ENCODE measurements at places on chromosomes 16 and 17.

GRCh38 chr17:77696721-77697460, 261.6 kb upstream of the TNRC6C start:
- DNase-seq = no peak

DNA sequence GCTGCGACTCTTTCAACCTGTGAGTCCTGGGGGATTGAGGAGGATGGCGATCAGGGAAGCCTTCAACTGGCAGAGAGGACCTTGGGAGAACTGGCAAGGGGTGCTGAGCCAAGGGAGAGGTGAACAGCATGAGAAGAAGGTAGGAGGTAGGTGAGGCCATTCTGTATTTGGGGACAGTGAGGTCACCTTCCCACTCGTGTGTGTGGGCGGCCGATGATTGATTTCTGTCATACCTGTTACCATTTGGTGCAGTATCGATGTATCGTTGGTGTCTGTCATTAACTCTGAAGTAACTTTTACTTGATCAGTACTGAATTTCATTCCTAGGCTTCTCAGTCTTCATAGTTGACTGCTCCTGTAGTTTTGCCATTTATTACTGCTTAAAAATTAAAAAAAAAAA, 3.8 kb downstream of the ARSG start:
- peak; percentile 35 for DNase-seq

GRCh38 chr16:85190572-85190971, 78.3 kb upstream of the CIBAR2 start:
- DNase-seq = no peak

- no peak for DNase-seq
Observed at GRCh38 chr17:48052956-48053757, 5.0 kb downstream of the NFE2L1 start.

DNA sequence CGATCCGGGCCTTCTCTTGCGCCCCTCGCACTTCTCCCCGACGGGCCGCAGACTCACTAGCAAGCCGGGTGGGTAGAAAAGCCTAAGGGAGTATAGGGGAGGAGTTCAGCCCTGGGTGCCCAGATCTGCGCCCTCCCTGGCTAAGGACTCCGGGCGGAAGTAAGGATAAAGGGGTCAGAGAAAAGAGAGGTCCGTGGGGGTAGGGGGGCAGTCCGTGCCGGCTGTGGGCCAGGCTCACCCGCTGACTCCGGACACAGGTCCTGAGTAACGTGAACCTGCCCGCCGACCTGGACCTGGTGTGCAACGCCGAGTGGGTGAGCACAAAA, 1.8 kb downstream of the NAGS start:
- no peak for DNase-seq

DNA sequence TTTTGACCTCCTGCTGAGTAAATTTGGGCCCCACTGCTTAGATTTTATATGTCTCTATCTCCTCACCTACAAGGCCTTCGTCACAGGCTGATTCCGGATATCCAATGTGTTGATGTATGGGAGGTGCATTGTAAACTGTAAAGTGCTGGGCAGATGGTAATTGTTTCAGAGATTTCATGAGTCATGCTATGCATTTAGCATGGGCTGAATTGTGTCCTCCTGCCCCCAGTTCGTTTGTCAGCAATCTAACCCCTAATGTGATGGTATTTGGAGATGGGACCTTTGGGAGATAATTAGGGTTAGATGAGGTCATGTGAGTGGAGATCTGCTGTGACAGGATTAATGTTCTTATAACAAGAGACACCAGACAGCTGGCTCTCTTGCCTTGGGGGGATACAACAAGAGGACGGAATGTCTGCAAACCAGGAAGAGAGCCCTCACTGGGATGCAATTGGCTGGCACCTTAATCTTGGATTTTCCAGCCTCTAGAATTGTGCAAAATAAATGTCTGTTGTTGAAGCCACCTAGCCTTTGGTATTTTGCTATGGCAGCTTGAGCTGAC, 101.8 kb upstream of the NLRP1 start:
- DNase-seq = no peak

- DNase-seq = no peak
Observed at GRCh38 chr16:11681556-11681955, 13.3 kb downstream of the SNN start.

- DNase-seq = no peak
Observed at GRCh38 chr17:17295141-17295540, 8.0 kb upstream of the NT5M start.

- DNase-seq = no peak
Observed at GRCh38 chr17:77227461-77228240, 86.9 kb downstream of the SEC14L1 start.

DNA sequence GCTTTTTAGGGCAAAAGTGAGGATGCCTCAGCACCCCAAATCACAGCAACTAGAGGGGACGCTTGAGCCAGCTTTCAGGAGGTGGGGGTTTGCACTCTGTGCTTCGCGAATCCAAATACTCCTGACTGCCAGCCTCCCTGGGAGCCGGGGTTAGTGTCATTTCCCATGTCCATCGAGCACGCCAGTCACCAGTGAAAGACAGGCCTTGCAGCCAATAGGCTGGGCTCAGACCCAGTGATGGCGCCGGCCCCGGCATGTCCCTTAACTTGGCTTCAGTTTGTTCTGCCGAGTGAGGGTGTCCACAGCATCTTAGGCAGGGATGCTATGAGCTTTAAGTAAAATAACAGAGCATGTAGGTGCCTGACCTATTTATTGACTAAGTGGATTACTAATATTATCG, 50.9 kb upstream of the CDC42EP4 start:
- no peak for DNase-seq

DNA sequence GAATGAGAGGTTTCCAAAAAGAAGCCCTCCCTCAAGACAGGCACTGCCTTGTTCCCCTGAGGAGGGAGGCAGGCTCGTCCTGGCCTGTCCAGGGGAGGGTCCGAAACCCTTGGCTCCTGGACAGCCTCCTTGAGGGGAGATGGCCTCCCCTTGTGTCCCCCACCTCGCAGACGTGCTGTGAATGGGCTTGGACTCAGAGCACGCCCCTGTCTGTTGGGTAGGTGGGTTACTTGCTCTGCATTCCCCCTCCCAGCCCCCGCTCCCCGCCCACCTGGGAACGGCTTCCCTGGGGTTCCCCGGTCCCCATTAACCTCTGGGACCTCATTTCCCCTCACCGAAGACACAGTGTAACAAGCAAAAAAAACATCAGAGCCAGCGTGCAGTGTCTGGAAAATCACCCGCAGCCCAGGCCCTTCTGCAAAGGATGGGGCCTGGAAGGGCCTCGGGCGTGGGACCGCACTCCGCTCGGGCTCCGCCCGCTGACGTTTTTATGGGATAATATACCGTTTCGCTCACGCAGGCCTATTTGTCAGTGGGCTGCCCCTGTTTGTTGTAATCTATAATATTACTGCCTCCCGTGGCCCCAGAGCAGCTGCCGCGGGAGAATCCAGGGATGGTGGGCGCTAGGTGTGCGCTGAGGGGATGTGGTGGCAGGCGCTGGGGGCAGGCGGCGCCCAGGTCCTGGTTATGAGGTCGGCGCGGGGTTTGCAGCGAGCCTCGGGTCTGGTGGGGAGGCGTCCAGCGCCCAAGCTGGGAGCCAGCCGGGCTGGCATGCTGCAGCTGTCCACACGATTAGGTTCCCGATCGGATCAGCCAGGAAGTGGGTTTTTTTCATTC, 11.1 kb downstream of the BAHCC1 start:
- no peak for DNase-seq

- DNase-seq = no peak
Observed at GRCh38 chr16:85759631-85760419, 8.9 kb upstream of the C16orf74 start.

- DNase-seq = no peak
Observed at GRCh38 chr17:16989953-16990860, 18.3 kb upstream of the TNFRSF13B start.

GRCh38 chr17:78276098-78276887, 44.9 kb downstream of the TMEM235 start:
- no peak for DNase-seq

- no peak for DNase-seq
Observed at GRCh38 chr17:43068570-43069367, 43.7 kb downstream of the RND2 start.

GRCh38 chr16:59593194-59593661, 859.1 kb upstream of the GOT2 start:
- no peak for DNase-seq

DNA sequence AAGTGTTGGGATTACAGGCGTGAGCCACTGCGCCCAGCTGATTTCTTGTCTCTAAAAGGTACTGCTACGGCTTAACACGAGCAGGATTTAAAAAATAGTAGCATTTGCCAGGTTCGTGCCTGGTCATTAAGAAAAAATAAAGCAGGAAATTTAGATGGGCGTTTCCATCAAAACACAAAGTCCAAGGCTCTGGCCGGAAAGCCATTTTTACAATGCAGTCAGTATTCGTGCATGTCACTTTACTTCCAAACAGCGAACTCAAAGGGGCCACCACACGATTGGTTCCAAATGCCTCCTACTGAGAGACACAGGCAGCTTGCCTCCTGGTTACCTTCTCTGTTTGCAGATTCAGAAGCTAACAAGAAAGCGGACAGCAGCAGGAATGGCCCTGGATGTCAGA, 66.2 kb downstream of the MRM3 start:
- DNase-seq = no peak

DNA sequence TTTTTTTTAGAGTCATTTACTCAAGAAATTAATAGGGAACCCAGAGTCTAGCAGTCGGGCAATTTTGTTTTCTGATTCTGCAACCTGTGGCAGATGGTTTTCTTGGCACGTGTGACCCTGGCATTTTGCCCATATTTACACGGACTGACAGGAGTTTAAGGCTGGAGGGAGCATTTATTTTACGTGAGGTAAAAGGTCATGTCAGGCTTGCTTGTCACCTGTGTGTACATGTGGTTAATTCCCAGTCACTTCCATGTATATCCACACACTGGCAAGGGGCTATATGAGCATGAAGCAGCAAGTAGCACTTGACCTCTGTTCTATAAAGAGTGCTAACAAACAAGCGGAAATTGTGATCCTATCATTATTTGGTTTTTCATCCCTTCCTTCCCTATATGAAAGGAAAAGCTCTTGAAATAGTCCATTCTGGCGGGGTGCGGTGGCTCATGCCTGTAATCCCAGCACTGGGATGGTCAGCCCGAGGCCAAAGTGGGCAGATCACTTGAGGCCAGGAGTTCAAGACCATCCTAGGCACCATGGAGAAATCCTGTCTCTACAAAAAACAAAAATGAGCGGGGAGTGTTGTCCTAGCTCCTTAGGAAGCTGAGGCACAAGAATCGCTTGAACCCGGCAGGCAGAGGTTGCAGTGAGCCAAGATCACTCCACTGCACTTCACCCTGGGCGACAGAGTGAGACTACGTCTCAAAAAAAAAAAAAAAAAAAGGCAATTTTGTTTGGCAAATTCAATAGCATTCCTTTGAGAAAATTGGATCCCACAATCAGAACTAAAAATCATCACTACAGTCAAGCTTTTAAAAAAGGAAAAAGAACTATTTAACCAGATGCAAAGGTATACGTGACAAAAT, 2.1 kb downstream of the SPAG9 start:
- DNase-seq = no peak

DNA sequence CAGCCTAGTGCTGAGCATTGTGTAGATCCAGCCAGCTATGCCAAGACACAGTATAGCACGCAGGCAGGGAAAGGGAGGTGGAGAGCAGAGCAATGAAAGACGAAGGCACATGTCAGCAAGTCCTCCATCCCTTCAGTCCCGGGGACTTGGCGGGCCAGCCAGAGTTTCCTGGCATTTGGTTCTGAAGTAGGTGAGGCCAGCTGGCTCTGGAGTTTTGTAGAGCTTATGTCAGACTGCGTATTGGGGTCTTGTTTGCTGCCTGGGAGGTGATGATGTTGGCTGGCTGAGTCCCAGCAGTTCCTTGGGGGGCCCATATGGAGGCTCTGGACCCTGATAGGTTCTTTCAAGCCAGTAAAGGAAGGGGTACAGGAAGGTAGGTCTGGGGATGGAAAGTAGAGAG, 55.7 kb upstream of the AKTIP start:
- no peak for DNase-seq

DNA sequence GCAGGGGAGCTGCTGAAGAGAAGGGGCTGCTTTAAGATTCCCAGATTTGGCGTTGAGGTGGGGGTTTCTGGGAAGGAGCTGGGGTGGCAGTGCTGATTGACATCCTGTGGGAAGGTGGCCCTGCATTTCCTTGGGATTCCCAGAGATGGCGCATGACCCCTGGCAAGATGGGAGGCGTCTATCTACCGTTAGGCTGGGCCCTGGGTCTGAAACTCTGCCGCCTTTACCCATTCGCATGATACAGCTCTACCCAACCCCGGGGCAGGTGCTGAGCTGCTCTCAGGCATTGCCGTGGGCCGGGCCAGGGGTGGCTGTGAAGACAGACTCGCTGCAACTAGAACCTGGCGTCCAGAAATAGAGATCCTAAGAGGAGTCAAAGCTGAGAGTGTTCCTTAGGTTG, 9.9 kb upstream of the MVD start:
- no peak for DNase-seq

- DNase-seq = no peak
Observed at GRCh38 chr16:85125570-85126393, 13.5 kb upstream of the CIBAR2 start.

DNA sequence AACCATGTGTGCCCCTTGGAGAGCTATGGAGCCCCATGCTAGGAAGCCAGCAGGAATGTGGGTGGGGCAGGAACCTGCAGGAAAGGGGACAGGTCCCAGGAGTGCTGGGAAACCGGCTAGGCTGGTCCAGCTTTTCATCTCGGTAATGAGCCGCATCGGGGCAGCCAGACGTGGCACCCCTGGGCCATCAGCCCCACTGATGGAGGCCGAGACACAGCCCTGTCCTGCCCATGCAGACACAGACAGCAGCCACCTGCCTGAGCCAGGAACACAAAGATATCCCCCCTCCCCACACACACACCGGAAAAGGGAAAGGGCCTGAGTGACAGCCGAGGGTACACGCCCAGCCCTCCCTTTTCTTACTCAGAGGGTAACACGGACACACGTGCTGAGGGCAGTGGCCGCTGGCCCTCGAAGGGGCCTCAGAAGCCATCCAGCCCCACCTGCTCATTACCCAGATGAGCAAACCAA, 18.1 kb downstream of the PPL start:
- DNase-seq = no peak

- DNase-seq = no peak
Observed at GRCh38 chr16:51577621-51578303, 426.7 kb upstream of the SALL1 start.

- no peak for DNase-seq
Observed at GRCh38 chr16:24639769-24640168, 89.7 kb upstream of the TNRC6A start.

DNA sequence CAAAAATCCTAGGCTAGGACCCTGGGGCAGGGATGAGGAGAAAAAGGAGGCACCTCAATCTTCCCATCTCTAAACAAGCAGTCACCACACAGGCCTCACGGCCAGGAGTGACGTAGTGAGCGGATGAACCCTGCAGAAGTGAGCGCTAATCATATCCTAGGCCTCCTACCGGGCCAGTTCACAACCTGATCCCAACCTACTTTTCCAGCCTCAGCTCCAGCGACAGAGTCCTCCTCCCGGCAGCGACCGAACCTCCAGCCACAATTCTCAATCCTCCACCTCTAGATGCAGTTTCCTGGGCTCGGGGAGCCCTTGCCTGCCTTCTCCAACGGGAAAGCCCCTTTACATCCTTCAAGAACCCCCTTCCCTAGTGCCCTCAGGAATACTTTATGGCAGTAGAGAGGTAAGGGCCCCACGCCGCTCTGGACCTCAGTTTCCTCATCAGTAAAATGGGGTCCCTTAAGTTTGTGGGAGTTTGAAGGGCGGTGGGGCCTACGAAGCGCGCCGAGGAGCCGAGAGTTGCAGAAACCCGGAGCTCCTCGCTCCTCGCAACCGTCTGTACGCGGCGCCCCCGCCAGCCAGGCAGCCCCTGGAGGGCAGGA, 1.4 kb downstream of the ZNF668 start:
- no peak for DNase-seq
